ENCODE measurements at places on chromosomes 6 and 20.

GRCh38 chr6:111683749-111684267, 78.1 kb upstream of the TRAF3IP2 start:
- peak; percentile 16 for DNase-seq

GRCh38 chr6:142155895-142156757, 9.1 kb downstream of the VTA1 start:
- peak; percentile 18 for DNase-seq

DNA sequence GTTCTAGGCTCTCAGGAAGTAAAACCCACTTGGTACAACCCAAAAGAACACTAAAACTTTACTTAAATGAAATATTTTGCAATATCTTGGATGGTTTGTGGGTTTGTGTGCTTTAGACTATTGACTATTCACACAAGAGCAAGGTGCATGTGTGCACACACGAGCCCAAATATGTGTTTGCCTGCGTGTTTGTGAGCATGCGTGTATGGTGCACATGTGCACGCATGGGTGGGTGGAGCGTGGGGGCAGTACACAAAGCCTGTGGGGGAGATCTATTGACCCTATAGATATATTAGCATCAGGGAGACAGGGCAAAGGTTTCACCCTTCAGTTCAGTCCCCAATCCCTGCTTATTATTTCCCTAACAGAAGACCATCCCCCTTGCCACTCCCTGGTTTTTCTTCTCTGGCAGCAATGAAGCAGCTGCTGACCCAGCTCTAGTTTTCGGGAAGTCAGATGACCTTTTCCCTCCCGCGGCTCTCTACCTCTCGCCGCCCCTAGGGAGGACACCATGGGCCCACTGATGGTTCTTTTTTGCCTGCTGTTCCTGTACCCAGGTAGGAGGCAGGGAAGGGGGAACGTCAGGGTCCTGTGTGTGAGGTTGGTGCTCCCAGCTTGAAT, at the start of gene C2:
Gene C2, plus strand, starts transcription at position 476 of the 621 bp plus-strand sequence. Its CDS starts 36 bp downstream, at position 512.
- no peak for DNase-seq

DNA sequence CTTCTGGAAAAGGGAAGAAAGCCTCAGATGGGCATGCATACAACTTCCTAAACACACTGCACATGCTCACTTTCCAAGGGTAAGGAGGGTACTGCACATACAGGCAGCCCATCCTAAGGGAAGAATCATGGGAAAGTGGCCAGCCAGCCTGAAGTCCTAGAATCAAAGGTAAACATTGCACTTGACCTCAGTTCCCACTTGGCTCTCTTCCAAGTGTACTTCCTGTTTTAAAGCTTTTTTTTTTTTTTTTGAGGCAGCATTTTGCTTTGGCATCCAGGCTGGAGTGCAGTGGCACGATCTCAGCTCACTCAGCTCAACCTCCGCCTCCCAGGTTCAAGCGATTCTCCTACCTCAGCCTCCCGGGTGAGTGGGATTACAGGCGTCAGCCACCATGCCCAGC, 225.3 kb upstream of the EPHA7 start:
- no peak for DNase-seq

DNA sequence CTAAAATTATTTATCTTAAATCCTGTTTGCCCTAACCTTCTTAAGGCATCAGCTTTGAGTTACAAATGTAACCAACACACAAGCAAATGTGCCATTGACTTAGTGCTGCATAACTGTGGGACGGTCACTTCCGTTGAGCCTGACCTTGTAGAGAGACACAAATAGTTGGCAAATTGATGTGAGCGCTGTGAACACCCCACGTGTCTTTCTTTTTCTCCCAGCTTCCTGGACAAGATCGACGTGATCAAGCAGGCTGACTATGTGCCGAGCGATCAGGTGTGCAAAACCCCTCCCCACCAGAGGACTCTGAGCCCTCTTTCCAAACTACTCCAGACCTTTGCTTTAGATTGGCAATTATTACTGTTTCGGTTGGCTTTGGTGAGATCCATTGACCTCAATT, 56.4 kb downstream of the GNAS start:
- DNase-seq = no peak

DNA sequence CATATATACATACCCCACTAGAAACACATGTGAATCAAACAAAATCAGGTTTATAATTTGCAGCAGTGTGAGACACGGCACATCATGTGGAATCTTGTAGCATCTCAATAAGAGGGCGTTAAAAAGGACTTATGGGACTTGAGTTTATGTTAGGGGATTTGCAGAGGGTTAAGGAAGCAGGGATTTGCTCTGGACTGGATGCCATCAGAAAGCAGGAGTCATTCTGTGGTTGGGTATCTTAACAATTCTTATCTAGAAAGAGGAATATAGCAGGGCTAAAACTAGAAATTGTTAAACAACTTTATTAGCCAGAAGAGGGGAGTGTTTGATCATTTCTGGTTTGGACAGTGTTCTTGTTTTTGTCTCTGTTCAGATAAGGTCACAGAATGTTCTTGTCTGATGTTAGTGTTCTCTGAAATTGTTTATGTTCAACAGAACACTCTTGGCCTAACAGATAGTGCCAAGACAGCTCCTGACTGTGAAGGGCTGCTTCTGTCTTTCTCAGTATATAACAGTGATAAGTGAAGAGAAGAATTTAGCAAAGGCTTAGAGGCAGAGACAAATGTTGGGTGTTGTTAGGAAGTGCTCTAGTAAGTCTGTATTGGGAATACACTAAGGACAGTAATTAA, 39.2 kb downstream of the LIN28B start:
- no peak for DNase-seq

DNA sequence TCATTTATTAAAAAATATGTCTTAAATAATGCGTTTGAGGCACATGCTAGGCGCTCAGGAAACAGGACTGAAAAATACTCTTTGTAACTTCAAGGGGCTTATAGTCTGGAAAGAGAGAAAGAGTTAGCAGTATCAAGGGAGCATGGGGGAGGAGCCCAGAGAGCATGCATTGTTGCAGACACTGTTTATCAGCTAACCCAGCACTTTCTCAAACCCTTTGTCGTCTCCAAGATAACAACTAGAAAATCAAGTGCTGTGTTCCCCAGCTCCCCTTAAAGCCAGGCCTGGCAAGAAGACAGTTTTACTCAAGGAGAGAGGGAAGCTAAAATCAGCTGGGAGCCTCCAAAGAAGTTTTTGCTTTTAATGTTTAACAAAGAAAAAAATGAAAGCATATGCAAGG, 98.4 kb downstream of the PERP start:
- no peak for DNase-seq

DNA sequence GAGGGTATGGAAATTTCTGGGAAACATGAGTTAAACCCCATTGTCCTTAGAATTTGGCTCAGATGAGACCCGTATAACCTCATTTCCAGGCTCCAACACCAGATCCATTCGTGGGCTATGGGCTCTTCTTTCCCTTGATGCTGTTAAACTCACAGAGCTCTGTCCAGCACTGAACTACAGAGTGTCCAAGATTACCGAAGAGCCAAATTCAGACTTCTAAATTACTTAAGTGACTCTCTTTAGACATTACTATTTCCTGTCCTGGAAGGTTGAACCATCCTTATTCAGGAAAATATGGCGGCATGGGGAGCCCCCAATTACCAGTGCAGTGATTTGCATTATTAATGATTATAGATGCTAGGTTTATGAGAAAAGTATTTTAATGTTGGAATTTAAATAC, 124.9 kb upstream of the EDN1 start:
- DNase-seq = no peak
